ENCODE measurements at places on chromosomes 6 and 20.

DNA sequence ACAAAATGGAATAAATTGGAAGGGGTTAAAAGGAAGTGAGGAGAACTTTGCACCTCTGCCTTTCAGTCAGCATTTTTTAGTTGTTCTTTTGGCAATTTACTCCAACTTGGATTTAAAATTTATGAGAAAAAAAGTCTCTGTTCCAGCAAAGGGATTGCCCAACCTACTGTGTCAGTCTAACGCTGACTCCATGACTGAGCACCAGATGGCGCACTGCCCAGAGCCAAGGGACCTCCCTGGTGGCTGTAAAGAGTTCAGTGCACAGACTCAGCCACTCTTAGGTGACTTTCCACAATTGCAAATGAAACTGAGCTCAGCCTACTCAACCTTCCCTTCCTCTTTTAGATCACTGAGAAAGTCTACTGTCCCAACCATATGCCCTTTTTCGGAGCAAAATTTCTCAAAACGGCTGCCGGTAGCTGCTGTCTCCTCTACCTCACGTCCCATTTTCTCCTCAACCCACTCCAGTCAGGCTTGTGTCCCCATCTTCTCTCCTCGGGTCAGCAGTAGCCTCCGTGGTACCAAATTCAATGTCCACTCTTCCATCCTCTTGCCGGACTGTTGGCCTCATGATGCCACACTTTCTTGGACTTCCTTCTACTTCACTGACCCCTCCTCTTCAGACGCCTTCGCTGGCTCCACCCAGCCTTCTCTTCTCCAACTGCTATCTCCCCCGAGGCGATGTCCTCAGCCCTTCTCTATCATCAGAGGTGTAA, 38.7 kb downstream of the GSTA2 start:
- peak; percentile 55 for DNase-seq

- no peak for DNase-seq
Observed at GRCh38 chr6:29567541-29567940, 8.0 kb upstream of the UBD start.

- DNase-seq, result no peak
Observed at GRCh38 chr6:147961481-147962141, 381.0 kb upstream of the SASH1 start.

DNA sequence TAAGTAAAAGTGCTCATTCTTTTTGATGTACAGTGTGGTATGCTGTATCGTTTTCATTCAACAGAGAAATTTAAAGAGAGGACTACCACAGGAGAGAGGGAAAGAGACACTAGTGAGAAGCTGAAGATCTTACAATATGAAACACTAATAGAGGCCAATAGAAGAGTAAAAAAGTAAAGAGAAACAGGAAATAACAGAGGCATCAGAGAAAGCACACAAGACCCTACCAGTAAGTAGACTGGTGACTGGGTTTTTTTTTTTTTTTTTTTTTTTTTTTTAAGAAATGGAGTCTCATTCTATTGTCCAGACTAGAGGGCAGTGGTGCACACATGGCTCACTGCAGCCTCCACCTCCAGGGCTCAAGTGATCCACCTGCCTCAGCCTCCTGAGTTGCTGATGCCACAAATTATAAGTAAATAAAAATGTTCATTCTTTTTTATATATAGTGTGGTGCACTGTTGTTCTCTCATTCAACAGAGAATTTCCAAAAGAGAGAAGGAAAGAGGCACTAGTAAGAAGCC, 18.8 kb downstream of the ELOVL4 start:
- DNase-seq, result no peak

- no peak for DNase-seq
Observed at GRCh38 chr6:57294862-57295445, 22.5 kb upstream of the PRIM2 start.

DNA sequence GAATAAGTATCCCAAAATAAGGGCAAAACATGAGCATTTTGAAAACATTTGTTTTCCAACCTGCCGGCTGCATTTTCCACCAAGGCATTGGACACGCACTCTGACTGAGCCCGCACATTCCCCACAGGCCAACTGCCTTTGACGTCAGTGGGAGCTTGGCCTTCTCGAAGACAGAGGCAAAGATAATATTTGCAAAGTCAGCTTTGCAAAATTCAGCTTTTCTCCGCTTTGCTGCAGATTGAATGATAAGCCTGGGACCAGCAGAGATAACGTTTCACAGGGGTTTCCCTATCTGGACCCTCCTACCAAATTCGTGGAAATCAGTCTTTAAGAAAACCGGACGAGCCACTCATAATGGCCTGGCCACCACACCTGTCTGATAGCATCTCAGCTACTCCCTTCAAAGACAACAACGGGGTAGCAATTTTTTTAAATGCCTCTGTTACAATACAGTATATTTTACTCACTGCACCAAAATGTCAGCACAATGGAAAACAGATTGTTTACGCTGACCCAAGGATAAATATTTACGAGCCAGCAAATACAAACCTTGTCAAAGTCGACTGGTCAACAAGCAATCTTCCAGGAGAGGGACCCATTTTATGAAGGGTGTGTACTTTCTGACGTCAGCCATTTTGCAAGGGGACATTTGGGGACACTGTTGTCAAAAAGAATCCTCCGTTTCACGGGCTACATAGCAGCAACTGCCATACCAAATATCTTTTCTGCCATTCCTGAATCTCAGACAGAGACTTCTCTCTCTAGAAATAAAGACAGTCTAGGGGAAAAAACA, 100.5 kb downstream of the TFAP2A start:
- no peak for DNase-seq

DNA sequence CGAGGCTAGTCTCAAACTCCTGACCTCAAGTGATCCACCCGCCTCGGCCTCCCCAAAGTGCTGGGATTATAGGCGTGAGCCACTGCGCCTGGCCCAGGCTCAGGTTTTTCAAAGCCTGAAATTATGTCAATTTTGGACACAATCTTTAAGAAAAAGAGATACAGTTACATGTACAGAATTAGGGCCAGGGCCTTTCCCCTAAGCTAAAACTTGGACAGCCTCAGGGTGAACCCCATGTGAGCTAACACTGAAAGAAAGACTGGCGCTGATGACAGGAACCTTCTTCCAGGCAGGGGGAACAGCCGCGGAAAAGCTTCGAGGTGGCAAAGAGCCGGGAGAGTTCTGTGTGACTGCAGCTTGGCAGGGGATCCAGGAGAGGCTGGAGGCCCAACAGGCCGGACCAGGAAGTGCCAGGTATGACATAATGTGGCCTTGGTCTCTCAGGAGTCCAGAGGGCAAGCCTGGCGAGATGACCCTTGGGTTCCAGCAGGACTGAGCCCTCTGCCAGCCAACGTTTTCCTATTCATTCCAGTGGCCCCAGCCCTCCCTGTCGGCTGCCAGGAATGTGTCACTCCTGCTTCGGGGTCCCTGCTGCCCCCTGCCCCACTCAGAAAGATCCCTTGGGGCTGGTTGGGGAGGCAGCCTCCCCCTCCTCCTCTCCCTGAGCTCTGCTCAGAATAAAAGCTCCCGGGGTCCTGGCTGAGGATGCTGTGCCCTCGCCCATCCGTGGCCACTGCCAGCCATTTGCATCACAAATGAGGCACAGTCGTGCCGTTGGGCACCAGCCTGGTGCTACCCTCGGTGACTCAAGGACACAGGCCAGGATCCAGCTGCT, 37.3 kb downstream of the RBM38 start:
- DNase-seq, result no peak

DNA sequence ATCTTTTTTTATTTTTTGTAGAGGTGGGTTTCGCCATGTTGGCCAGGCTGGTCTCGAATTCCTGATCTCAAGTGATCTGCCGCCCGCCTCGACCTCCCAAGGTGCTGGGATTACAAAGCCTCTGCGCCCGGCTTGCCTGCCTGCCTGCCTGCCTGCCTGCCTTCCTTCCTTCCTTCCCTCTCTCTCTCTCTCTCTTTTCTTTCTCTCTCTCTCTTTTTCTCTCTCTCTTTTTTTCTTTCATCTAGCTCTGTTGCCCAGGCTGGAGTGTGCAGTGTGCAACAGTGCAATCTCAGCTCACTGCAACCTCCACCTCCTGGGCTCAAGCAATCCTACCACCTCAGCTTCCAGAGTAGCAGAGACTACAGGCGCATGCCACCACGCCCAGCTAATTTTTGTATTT, 4.6 kb upstream of the ILRUN start:
- DNase-seq, result no peak

- no peak for DNase-seq
Observed at GRCh38 chr6:167116109-167116837, 6.6 kb upstream of the CCR6 start.

- DNase-seq, result peak; percentile 26
Observed at GRCh38 chr20:34581341-34582184, 23.0 kb downstream of the MAP1LC3A start.

DNA sequence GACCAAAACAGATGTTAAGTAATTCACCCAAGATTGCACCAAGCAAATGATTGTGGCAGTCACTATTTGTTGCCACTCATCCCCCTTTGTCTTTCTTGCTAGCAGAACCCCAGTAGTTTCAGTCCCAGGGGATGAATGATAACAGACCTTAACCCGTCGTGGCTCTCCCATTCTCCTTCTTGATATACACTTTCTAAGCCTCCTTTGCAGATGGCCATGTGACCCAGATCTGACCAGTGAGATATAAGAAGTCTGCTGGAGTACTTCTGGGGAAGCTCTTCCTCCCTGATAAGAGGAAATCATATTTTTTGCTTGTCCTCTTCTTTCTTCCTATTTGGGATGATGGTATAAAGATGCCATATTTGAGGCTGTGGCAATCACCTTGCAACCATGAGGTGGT, 9.6 kb upstream of the SH3BGRL2 start:
- DNase-seq, result no peak

DNA sequence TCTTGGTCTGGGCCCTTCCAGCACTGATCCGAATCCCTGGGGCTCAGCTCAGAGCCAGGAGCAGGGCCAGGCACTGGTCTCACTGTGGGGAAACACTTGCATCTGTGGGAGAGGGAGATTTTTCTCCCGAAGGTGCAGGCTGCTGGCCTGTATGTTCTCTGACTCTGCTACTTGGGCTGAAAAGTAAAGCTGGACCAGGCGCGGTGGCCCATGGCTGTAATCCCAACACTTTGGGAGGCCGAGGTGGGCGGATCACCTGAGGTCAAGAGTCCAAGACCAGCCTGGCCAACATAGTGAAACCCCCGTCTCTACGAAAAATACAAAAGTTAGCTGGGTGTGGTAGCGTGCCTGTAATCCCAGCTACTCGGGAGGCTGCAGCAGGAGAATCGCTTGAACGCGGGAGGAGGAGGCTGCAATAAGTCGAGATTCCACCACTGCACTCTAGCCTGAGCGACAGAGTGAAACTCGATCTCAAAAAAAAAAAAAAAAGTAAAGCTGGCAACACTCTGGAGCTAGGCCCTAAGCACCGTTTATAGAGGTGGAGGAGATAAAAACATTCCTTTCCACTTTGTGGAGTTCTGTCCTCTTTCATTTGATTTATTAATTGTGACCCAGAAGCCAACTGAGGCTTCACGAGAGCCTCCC, 41.7 kb downstream of the JPH2 start:
- no peak for DNase-seq

- DNase-seq, result no peak
Observed at GRCh38 chr20:23966927-23967615, 21.5 kb downstream of the GGTLC1 start.

- peak; percentile 67 for DNase-seq
Observed at GRCh38 chr6:149840345-149841075, 23.6 kb downstream of the LRP11 start.

- DNase-seq, result no peak
Observed at GRCh38 chr6:39296745-39297640, 17.2 kb downstream of the KCNK17 start.

GRCh38 chr6:129567374-129567773, 142.6 kb downstream of the ARHGAP18 start:
- peak; percentile 44 for DNase-seq
